Activated T-helper 2 cell treated with anti-CD3 and anti-CD28 coated beads, Interferon-gamma antibody, Interleukin-2, Interleukin-4, amounts not matched to agents 10 μg/mL and 5 μg/mL and 100 μg/mL, durations not matched to agents 14 hours and 24 hours and 36 hours (primary cell): ENCODE measurements at places on chromosomes 1 and 21.

- H3K27me3 ChIP-seq, result no peaks in the 10 kb centered on the region
- peak overlapping the region; percentile 48 for H3K27ac ChIP-seq
- H3K36me3 ChIP-seq, result peaks cover 51% of the 10 kb centered on the region
- DNase-seq, result no peak
- peaks cover 31% of the 10 kb centered on the region for H3K4me1 ChIP-seq
Observed at GRCh38 chr1:37483785-37484184, 9.4 kb downstream of the ZC3H12A start.

DNA sequence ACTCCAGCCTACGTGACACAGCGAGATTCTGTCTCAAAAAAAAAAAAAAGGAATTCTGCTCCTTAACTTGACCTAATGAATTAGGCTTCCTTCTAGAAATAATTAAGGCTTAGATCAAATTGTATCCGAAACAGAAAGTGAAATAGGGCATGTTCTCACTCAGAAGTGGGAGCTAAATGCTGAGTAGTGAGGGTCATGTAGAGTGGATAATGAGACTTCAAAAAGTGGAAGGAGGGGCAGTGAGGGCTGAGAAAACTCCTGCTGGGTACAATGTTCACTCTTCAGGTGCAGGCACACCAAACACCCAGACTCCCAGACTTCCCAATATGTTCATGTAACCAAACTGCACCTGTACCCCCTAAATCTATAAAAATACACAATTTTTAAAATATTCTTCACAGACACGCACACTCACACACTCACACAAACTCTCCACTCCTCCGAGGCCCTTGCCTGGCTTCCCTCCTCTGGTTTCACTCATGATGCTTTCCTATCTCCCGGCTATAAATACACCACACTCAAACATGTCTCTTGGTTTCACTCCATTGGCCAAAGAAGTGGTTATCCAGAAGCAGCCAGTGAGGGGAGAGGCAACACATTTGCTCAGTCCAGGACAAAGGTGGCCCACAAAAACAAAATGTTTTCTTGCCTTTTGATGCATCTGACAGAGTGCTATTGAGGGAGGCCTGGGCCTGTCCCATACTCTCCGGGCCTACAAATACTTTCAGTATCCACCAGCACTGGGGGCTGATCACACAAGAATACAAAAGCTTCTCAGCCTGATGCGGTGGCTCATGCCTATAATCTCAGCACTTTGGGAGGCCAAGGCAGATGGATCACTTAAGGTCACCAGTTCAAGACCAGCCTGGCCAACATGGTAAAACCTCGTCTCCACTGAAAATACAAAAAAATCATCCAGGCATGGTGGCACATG is 249.2 kb downstream of the TOMM20 start:
- H3K27me3 ChIP-seq, result no peaks in the 10 kb centered on the region
- H3K4me3 ChIP-seq, result no peak overlapping the region
- peak overlapping the region; percentile 10 for H3K27ac ChIP-seq
- no peak for DNase-seq

DNA sequence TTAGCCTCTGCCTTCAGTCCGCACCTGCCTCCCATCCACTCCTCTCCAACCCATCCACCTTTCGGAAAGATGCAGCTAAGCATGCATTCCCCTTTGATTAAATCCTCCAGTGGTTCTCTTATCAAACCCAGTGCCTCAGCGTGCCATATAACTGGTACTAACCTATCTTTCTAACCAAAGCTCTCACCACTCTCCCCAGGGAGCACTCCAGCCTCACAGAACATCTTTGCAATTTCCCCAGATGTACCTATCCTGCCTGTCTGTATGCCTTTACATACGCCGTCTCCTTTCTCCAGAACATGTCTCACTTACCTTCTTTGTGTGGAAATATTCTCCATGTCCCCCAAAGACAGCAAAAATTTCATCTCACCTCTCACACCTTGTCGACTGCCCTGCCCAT is 80.0 kb downstream of the SLC25A24 start:
- H3K4me3 ChIP-seq, result no peak overlapping the region
- no peak for DNase-seq
- H3K27ac ChIP-seq, result no peak overlapping the region
- peaks cover 5% of the 10 kb centered on the region for H3K4me1 ChIP-seq

DNA sequence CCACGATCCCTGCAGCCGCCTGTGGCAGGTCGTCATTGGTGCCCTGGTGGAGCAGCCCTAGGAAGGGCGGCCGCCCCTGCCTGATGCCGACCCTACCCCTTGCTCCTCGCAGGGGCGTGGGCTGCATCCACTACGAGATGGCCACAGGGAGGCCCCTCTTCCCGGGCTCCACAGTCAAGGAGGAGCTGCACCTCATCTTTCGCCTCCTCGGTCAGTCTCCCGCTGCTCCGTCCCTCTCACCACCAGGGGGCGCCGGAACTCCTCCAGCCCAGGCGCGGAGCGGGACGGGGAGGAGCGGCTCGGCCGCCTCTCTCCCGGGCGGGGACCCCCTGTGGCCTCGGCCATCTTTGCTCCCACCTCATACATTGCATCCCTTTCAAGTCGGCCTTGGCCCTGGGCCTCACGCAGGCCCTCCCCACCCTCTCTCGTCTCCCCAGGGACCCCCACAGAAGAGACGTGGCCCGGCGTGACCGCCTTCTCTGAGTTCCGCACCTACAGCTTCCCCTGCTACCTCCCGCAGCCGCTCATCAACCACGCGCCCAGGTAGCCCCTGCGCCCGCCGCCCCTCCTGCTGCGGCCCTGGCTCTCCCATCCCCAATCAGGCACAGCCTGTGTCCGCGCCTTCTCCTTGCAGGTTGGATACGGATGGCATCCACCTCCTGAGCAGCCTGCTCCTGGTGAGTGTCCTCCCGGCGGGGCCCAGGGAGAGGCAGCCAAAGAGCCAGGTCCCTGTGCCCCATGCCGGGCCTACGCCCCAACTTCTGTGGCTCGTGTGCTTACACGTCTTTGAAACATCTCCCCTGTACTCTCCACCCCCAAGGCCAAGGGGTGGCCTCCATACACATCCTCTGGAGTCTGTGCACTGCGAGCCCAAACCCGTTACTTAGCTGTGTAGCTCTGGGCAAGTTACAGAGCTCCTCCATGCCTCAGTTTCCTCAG is 24.7 kb downstream of the CDK18 start:
- peaks cover 11% of the 10 kb centered on the region for H3K27me3 ChIP-seq
- DNase-seq, result peak; percentile 70
- peak overlapping the region; percentile 37 for H3K4me3 ChIP-seq
- no peaks in the 10 kb centered on the region for H3K36me3 ChIP-seq
- peaks cover 3% of the 10 kb centered on the region for H3K4me1 ChIP-seq

DNA sequence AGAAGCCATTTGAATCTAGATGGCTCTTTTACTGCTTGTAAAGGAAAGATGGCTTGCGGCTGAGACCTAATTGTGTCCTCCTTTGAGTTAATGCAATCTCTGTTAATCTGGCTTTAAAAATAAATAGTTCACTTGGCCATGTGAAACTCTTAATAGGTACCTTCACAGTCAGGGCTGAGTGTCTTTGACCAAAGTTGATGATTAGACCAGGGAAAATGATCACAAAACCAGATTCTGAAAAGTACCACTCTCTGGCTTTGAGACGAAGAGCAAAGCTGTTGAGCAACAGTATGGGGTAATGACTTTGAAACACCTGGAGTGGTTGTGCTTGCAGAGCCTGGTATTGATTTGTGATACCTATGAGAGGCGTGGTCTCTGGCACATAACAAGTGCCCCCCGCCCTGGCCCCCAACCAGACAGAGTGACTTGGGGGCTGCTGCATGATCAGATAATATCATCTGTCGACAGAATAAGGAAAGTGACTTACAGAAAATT is 4.7 kb downstream of the HUNK start:
- H3K27ac ChIP-seq, result no peak overlapping the region
- H3K27me3 ChIP-seq, result peaks cover 31% of the 10 kb centered on the region
- no peaks in the 10 kb centered on the region for H3K36me3 ChIP-seq
- peaks cover under 1% of the 10 kb centered on the region for H3K4me1 ChIP-seq

GRCh38 chr21:34878940-34879339 is 170.2 kb downstream of the RUNX1 start:
- no peak overlapping the region for H3K4me3 ChIP-seq
- H3K27ac ChIP-seq, result peak overlapping the region; percentile 30
- H3K36me3 ChIP-seq, result peaks cover 90% of the 10 kb centered on the region

- H3K4me1 ChIP-seq, result no peaks in the 10 kb centered on the region
- H3K36me3 ChIP-seq, result no peaks in the 10 kb centered on the region
- H3K27ac ChIP-seq, result no peak overlapping the region
Observed at GRCh38 chr1:205913451-205914154, 29.7 kb downstream of the SLC26A9 start.

DNA sequence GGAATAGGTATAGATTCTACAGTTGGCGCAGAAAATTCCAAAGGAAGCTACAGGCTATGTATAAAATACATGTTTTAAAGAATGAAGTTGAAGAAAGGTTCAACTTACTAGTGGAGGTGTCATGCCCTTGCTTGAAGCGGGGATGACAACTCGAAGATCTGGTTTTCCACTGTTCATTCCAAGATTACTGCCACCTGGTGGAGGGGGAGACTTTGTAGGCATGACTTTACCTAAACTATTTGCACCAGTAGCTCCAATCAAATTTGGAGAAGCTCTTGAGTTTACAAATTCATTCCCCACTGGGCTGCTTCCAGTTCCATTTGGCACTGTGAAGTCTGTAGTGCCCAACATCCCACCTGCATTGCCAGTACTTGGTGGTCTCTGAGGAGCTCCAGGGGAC is 81.7 kb downstream of the AXDND1 start:
- H3K27ac ChIP-seq, result no peak overlapping the region
- no peaks in the 10 kb centered on the region for H3K36me3 ChIP-seq
- no peaks in the 10 kb centered on the region for H3K4me1 ChIP-seq

- DNase-seq, result no peak
- peaks cover 3% of the 10 kb centered on the region for H3K4me1 ChIP-seq
- peaks cover 2% of the 10 kb centered on the region for H3K27me3 ChIP-seq
- H3K36me3 ChIP-seq, result no peaks in the 10 kb centered on the region
Observed at GRCh38 chr1:67722292-67722944, 37.4 kb downstream of the GADD45A start.

- no peaks in the 10 kb centered on the region for H3K4me1 ChIP-seq
- H3K36me3 ChIP-seq, result no peaks in the 10 kb centered on the region
- DNase-seq, result no peak
- H3K27me3 ChIP-seq, result no peaks in the 10 kb centered on the region
- no peak overlapping the region for H3K4me3 ChIP-seq
Observed at GRCh38 chr1:2382621-2383361, 8.6 kb downstream of the MORN1 start.

GRCh38 chr1:78177708-78178270 is 132.0 kb downstream of the GIPC2 start:
- no peak overlapping the region for H3K4me3 ChIP-seq
- H3K27ac ChIP-seq, result no peak overlapping the region
- no peaks in the 10 kb centered on the region for H3K36me3 ChIP-seq
- no peaks in the 10 kb centered on the region for H3K27me3 ChIP-seq

DNA sequence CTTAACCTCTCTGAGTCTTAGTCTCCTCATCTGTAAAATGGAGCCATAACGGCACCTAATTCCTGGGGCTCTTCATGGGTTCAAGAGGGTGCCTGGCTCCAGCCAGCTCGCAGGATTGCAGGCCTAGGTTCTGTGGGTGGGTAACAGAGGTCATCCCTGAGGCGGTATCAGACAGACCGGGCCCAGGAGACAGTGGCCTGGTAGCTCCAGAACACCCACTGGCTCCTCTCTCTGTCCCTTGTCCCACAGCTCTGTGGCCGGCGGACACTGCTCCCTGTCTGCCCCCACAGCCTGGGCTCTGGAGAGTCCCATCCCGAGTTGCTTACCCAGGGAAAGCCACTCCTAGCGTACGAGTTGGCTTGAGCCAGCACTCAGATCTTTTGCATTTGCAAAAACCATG is 150.3 kb downstream of the PEX14 start:
- H3K4me3 ChIP-seq, result no peak overlapping the region
- no peak for DNase-seq
- H3K36me3 ChIP-seq, result no peaks in the 10 kb centered on the region
- H3K27me3 ChIP-seq, result no peaks in the 10 kb centered on the region
- H3K4me1 ChIP-seq, result no peaks in the 10 kb centered on the region

GRCh38 chr1:29315262-29315661 is 78.9 kb downstream of the PTPRU start:
- H3K4me1 ChIP-seq, result no peaks in the 10 kb centered on the region
- H3K4me3 ChIP-seq, result no peak overlapping the region
- no peak for DNase-seq
- no peaks in the 10 kb centered on the region for H3K36me3 ChIP-seq
- no peaks in the 10 kb centered on the region for H3K27me3 ChIP-seq
- no peak overlapping the region for H3K27ac ChIP-seq

DNA sequence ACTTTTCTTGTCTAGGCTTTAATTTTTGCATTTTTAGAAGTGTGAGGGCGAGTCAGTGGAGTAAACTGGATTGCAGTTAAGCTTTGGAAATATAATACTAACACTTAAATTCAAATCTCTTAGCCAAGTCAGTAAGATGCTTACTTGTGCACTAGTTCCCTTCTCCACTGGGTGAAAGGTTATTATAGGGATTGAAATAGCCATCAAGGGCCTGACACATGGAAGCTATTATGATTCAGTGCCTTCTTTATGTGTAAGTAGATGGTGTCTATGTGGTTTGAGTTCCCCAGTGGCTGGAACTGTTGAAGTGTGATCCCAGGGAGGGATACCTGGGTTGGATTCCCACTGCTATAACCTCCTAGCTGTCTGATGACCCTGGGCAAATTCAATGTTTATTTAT is 24.7 kb upstream of the DMRTA2 start:
- no peak for DNase-seq
- no peaks in the 10 kb centered on the region for H3K27me3 ChIP-seq
- H3K27ac ChIP-seq, result no peak overlapping the region

GRCh38 chr1:28115267-28115666 is 26.9 kb upstream of the EYA3 start:
- peaks cover 20% of the 10 kb centered on the region for H3K4me1 ChIP-seq
- H3K27ac ChIP-seq, result no peak overlapping the region

GRCh38 chr1:42822800-42823392 is 5.7 kb upstream of the SVBP start:
- H3K4me1 ChIP-seq, result peaks cover 15% of the 10 kb centered on the region
- no peak for DNase-seq
- H3K4me3 ChIP-seq, result no peak overlapping the region
- peaks cover 6% of the 10 kb centered on the region for H3K36me3 ChIP-seq
- peak overlapping the region; percentile 22 for H3K27ac ChIP-seq
- H3K27me3 ChIP-seq, result no peaks in the 10 kb centered on the region

DNA sequence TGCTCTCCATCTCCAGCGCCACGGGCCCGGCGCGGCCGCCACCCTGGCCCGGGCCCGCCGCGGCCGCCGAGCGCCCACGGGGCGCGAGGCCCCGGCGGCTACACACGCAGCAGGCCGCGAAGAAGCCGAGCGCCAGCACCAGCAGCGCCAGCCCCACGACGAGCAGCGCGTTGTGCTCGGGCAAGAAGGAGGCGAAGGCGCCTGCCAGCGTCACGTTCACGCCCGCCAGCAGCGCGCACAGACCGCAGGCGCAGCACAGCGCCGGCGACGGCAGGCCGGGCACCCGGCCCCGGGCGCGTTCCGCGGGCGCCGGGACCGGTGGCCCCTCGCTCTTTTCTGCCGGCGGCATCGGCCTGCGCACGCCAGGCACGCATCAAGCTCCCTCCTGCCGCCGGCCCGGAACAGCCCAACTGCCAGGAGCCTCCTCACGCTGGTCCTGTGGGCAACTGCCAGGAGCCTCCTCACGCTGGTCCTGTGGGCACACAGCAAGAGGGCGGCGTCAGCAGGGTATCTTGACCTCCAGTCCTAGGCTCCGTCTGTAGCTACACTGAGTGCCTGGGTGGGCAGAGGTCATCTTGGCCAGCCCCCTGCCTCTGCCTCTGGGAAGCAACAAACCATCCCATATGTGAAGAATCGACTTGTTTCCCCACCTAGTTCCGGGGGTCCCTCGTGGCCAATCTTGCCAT is 18.1 kb downstream of the KNCN start:
- DNase-seq, result peak; percentile 37
- H3K27ac ChIP-seq, result no peak overlapping the region
- peaks cover 17% of the 10 kb centered on the region for H3K4me1 ChIP-seq
- H3K36me3 ChIP-seq, result no peaks in the 10 kb centered on the region
